ENCODE measurements at places on chromosomes 12 and 14.

GRCh38 chr12:112924986-112925385 lies 13.3 kb upstream of the OAS3 start:
- DNase-seq: no peak

DNA sequence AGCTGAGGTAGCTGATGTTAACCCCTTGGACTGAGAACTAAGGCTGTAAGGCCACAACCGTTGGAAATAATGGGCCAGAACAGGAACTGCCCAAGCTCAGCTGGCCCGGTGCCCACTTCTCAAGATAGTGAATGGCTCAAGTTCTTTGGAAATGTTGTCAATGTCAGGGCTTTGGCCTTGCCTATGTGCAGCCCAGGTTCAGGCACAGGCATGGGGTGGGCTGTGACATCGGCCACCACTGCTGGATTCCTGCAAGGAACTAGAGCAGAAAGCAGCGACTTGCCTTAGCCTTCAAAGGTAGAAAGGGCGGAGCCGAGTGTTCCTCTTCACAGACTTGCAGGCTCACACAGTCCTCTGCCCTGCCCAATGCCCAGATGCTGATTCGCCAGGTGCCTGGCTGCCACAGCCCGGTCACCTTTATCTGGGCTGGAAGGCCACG lies 291.2 kb downstream of the ZFP36L1 start:
- DNase-seq: no peak

GRCh38 chr12:59845293-59845692 lies 249.5 kb downstream of the SLC16A7 start:
- no peak for DNase-seq

DNA sequence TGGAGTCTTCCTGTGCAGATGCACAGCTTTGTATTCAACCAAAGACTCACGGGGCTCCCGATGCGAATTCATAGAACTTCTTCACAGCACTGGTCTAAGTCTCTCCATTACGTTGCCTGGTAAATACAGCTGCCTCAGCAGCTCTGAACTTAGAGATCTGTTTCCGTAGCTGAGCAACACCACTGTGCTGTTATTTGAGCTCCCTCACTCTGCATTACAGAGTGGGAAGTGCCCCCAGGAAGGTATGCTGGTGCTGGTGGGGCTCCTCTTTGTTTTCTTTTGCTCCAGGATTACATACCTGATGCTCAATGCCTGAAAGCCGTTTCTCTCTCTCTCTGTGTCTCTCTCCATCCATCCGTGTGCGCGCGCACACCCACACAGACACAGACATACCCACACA lies 227.5 kb upstream of the RMST start:
- DNase-seq: no peak

GRCh38 chr12:56122637-56123036 lies 4.6 kb downstream of the ZC3H10 start:
- no peak for DNase-seq

DNA sequence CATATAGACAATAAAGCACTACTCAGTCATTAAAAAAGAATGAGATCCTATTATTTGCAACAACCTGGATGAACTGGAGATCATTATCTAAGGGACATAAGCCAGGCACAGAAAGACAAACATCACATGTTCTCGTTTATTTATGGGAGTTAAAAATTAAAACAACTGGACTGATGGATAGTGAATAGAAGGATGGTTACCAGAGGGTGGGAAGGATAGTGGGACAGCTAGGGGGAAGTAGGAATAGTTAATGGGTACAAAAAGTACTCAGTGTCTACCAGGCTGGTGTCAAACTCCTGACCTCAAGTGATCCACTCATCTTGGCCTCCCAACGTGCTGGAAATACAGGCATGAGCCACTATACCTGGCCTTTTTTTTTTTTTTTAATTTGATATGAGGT lies 56.7 kb upstream of the KTN1 start:
- no peak for DNase-seq

GRCh38 chr12:25788707-25789442 lies 169.6 kb upstream of the RASSF8 start:
- no peak for DNase-seq

- DNase-seq: no peak
Observed at GRCh38 chr12:24487606-24488005, 461.3 kb downstream of the BCAT1 start.

- DNase-seq: no peak
Observed at GRCh38 chr12:123520567-123521474, 12.7 kb downstream of the RILPL1 start.

- DNase-seq: no peak
Observed at GRCh38 chr12:132530447-132530846, 40.5 kb downstream of the FBRSL1 start.

DNA sequence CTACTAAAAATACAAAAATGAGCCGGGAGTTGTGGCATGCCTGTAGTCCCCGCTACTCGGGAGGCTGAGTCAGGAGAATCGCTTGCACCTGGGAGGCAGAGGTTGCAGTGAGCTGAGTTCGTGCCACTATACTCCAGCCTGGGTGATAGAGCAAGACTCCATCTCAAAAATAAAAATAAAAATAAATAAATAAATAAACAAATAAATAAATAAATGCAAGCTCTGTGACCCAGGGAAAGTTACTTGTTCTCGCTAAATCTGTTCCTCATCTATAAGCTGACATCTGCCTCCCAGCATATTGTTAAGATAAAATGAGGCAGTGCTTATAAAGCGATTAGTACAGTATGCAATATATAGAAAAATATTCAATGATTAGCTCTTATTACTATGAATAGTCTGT lies 56.4 kb upstream of the STK38L start:
- no peak for DNase-seq

DNA sequence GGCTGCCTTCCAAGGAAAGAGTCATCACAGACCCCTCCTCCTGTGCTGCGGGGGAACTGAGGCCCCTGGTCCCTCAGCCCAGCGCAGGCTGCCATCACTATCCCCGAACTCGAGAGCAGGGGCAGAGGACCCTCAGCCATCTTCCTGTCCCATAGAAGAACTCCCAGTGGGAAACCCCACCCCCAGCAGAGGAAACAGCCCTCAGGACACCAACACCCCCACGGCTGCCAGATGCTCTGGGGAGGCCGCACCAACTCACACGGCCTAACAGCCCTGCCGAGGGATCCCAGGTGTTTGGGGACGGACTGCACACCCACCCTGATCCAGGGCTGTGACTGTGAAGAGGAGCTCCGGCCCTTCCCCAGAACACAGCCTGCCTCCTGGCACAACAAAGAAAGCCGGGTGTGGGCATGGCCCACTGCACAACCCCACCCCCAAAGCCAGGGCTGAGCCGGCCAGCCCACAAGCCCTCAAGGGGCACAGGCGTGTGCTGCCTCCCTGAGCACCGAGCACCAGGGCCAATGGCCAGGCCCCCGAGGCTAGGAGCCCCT lies 16.3 kb upstream of the C14orf180 start:
- no peak for DNase-seq

GRCh38 chr12:68340404-68341270 lies 8.5 kb upstream of the MDM1 start:
- DNase-seq: no peak

- DNase-seq: no peak
Observed at GRCh38 chr12:26760657-26761293, 72.2 kb downstream of the ITPR2 start.

- no peak for DNase-seq
Observed at GRCh38 chr12:60926256-60926655, 1330.4 kb downstream of the SLC16A7 start.

DNA sequence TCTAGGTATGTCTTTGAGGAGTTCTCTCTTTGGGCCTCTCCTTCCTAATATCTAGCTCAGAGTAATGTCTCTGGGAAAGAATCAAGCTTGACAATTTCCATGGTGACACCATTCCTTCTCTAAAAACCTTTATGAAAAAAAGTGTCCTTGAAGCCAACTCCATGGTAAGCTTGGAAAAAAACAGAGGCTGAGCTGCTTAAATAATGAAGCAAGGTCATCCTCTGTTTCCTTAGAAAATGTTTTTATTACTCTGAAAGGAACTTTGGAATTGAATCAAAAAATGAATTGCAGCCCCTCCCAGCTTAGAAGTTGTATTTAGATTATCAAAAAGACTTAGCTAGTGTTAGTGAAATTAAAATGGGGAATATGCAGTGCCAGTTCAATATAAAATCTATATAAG lies 166.1 kb upstream of the KITLG start:
- DNase-seq: no peak

DNA sequence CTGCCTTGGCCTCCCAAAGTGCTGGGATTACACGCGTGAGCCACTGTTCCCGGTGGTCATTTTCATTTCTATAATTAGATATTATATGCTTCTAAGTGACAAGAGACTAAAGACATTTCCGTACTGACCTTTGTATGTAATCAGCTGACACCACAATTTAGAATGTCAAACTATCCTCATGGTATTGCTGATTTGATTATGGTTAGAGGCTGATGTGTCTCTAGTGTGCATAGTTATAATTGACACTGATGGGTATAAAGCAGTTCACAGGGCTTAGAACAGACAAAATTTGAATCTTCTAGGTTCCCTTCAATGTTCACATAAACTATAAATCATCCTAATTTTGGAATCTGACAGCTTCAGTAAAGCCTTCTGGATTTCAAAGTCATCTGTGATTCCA lies 192.7 kb downstream of the PTPRO start:
- DNase-seq: no peak

- DNase-seq: no peak
Observed at GRCh38 chr12:74614426-74614825, 76.8 kb downstream of the ATXN7L3B start.

DNA sequence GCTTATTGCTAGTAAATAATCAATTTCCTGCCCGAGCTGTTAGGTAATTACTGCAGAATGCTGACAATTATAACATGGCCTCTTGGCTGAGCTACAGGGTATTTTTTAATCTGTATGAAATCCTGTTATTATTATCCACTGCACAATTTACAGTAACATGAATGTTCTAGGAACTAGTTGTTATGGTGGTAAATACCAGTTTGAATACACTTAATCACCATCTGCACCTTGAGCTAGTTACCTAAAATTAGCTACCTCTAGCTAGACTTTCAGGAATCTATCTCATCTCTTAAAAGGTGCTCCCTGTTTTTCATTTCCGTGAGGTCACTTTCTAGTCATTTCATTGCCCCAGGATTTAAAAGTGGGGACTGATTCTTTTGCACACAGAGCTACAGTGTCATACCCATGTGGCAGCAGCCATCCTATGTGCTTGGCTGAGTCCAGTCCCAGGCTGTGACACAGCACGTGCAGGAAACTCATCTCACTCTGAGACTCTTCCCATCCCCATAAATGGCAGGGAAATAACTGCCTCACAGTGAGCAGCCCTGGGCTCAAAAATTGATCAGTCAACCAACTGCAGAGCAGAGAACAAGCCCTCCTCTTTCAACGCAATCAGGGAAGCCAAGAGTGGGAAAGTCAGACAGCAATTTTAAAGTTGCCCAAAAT lies 37.6 kb downstream of the DCP1B start:
- DNase-seq: no peak

GRCh38 chr12:79555028-79555925 lies 135.5 kb downstream of the PAWR start:
- no peak for DNase-seq

GRCh38 chr12:85441741-85442140 lies 161.7 kb downstream of the ALX1 start:
- DNase-seq: no peak

- no peak for DNase-seq
Observed at GRCh38 chr12:55748230-55748993, 5.5 kb downstream of the GDF11 start.

- no peak for DNase-seq
Observed at GRCh38 chr12:325906-326305, 63.2 kb downstream of the KDM5A start.

DNA sequence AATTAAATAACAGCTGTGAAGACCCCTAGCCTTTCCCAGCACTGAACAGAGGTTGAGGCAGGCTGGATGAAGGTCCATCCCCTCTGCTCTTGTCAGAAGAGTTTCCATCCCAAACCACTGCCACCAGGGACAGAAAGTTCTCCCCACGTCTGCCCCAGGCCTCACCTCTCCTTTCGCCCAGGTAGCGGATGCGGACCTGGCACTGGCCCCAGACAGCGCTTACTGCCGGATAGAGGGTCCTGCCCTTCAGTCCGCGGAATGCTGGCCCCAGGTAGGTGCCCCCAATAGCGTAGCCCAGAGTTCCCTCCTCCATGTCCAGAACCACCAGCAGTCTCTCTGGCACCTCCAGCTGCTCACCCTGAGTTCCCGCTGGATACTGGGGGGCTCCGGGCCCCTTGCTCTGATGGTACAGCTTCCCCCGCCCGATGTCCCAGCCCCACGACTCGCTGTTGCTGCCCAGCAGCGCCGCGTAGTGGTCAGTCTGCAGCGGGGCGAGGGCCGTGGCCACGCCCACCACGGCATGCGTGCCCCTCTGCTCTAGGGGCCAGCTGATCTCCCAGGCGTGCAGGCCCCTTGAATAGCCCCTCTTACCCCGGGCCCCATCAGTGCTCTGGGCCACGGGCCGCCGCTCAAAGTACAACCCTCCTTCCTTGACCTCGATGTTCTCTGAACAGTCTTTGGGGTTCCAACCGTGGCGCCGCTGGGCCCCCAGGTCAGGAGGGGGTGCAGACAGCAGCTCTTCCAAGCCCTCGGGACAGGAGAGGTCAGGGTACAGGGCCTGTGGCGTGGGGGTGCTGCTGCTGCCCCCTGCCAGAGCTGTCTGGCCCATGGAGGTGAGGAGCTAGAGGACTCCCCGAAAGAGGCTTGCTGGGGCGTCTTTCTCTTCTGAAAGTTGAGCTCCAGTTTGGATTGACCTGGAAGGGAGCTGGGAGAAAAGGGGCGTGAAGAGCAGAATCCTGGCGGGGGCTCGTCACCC lies 742 bp downstream of the SPSB2 start:
- DNase-seq: no peak

Data from cortex of kidney (tissue), 1 donor.